ENCODE measurements at places on chromosomes 6 and 20.

DNA sequence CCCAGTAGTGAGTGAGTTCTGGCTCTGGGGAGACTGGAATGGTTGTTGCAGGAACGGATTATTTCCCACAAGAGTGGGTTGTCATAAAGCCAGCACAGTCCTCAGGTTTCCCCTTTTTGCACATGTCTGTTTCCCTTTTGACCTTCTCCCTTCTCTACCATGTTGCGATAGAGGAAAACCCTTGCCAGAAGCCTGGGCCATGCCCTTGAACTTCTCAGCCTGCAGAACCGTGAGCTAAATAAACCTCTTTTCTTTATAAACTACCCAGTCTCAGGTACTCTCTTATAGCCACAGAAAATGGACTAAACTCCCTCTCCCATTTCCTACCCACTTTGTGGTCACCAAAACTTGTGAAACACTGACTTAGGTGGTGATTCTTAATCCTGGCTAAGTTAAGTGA, 7.2 kb upstream of the PPP1R16B start:
- no peak for DNase-seq

GRCh38 chr6:39906318-39906761, 27.9 kb downstream of the MOCS1 start:
- DNase-seq: no peak

DNA sequence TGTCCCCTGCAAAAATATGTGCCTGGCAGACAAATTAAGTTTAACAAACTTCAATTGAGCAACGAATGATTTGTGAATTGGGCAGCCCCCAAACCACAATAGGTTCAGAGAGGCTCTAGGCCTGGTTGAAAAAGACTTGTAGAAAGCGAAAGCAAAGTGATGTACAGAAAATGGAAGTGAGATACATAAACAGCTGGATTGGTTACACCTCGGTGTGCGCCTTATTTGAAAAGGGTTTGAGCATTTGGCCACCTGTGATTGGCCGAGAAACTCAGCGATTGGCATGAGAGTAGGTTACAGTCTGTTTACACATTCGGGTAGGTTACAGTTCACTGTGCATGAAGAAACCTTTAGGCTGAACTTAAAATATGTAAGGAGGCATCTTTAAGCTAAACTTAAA, 136.9 kb downstream of the CD83 start:
- no peak for DNase-seq

- DNase-seq: no peak
Measured at GRCh38 chr6:147029923-147030322, 174.3 kb upstream of the STXBP5 start.

- no peak for DNase-seq
Measured at GRCh38 chr6:136564180-136564579, 14.0 kb upstream of the MAP7 start.
